CD4-positive, alpha-beta T cell treated with Interferon gamma for 1 hour (primary cell): ENCODE measurements at places on chromosomes 2 and 18.

GRCh38 chr2:30421604-30422443 is 25.2 kb upstream of the LCLAT1 start:
- DNase-seq = peak; percentile 12

- no peak for DNase-seq
These were observed 25.8 kb downstream of the PLEKHA3 start for GRCh38 chr2:178506101-178506500.

DNA sequence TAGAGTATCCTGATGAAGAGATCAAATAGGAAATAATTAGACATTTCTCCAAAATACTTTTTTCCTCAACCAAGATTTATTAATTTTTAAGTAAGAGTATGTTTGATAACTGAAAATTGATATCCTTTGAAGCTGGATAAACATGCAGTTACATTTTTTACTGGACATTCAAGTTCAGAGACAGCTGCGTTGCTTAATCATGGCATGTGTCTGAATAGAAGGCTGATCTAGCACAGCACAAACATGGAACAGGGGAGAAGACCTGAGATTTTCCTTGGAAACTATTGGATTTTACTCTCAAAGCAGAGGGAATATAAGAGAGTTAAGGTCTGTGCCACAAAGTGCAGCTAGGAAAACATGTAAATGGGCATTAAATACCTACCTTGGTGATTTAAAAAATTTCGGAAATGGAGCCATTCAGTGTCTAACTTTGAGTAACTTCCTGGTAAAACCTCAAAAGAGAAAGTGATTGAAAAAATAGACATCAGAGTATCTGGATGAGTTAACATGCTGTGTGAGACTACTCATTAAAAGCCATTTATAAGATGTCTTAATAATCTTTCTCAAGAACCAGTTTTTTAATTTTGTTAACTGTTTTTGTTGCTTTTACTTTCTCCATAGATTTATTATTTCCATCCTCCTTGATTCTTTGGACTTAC is 31.8 kb downstream of the CRIM1 start:
- DNase-seq = no peak

DNA sequence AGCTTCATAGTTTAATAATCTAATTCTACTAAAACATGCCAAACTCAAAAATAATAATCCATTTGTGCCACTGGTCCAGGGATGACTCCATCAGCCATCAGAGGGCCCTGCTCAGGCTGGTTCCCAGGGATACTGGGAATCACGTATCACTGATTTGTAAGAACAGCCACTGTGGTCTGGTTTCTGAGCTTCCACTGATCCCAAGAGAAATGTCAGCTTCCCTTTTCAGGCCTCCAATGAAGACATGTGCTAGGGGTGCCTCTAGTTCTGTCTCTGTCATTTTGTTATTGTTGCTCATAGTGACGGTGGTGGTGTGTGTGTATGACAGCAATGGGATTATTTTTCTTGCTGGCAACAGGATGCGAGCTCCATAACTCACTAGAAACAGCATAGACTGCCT is 83.2 kb downstream of the CELF4 start:
- DNase-seq = no peak

DNA sequence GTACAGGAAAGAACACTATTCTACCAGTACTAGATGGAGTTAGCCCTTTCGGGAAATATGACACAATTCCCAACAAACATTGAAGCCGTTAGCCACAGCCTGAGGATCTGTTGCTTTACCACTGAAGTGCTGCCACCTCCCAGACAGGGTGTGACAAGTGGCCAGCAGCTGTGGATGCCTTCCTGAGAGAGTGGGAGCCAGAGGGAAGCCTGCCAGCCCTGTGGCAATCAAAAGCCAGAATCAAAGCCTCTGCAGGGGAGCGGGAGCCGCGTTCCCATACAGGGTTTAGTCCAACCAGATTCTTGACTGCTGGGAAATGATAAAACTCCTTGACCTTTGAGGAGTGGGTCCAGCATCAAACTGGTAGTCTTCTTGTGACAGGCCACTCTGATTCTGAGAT is 38.0 kb downstream of the SLC4A1AP start:
- no peak for DNase-seq

GRCh38 chr2:221818616-221819320 is 246.7 kb upstream of the EPHA4 start:
- DNase-seq = no peak

GRCh38 chr18:59479776-59480175 is 120.7 kb upstream of the LMAN1 start:
- DNase-seq = no peak

GRCh38 chr2:225670111-225670974 is 270.8 kb downstream of the NYAP2 start:
- no peak for DNase-seq

DNA sequence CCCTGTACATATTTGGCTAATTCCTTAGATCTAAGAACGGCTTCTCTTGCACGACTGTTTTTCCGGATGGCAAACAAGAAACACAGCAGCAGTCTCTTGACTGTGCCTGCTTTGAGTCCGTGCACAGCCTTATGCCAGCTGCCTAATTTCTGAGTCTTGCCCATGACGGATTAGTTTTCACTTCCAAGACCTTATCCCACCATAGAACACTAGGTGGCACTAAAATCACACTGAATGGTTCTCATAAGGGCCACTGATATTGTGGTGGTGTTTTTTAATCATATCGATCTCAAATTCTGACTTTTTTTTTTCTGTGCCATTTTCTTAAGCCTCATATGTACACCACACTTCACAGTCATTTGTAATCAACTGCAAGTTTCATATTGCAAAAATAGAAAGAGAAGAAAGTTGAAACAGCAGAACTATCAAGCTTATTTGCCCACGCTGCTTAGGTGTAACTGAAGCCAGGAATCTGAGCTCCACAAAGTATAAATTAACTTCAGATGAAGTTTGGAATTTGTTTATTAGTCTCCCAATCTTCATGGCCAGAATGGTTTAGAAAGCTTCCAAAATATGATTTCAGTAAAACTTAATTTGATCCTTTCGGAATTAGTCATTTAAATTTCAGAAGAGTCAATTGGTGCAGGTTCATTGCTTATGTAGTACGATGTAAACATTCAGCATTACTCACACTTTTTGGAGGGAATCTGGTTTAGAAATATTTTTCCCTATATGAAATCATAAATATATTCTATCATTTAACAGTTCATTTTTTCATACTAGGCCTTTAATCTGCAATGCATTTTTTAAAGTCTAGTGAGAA is 45.5 kb upstream of the SCN7A start:
- no peak for DNase-seq

DNA sequence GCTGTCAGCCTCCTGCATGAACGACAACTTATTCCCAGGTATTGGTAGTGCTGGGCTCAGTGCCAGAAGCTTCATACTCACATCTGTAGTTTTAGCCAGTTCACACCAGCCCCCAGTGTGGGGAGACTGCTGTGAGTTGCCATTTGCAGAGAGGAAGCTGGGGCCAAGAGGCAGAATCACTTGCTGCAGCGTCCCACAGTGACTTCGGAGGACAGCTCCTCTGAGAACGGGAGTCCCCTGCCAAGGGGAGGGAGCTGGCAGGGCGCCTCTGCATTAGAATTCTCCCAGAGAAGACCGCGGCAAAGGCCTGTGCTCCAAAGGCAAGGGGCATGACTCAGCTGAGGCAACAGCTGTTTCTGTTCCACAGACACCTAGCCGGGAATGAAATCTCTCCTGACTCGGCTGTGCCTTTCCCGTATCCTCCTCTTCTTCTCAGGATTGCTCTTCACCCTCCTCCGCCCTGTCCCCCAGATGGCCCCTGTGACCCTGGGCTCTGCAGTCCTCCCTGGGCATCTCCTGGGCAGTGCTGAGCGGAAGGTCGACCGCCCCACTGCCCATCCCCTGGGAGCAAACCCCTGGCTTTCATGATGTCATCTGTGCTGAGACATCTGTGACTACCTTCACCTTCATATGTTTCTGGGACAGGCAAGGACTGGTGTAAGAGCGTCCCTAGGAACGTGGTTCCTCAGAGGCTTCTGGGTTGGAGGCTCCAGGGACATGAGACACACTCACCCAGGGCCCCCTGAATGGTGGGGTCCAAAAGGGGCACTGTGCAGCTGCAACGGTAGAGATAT is 18.0 kb downstream of the MAL start:
- DNase-seq = no peak

GRCh38 chr2:240149943-240150784 is 9.7 kb upstream of the OTOS start:
- DNase-seq = no peak

GRCh38 chr2:155393406-155393805 is 694.9 kb downstream of the KCNJ3 start:
- no peak for DNase-seq

- DNase-seq = no peak
These were observed 119.3 kb upstream of the SIX2 start for GRCh38 chr2:45128580-45128997.

- DNase-seq = peak; percentile 82
These were observed 157.0 kb downstream of the LDLRAD4 start for GRCh38 chr18:13375302-13376255.

- no peak for DNase-seq
These were observed 85.6 kb downstream of the INPP5D start for GRCh38 chr2:233145726-233146125.

DNA sequence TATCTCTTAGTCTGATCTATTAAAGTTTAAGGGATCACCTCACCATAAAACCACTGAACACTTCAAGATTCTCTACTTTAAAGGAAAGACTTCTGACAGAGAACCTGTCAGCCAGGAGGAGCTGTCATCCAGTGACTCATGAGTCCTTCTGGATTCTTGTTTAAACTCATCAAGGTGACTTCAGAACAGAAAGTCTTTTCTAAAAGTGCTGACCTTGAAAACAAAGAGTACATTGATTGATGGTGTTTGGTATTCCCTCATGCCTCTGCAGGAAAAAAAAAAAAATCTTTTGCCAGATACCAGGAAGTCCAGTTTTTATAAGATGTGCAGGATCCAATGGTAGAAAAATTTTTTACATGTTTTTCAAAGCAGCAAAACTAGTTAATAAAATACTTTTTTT is 12.3 kb downstream of the DSG2 start:
- DNase-seq = no peak

GRCh38 chr2:23850564-23851256 is 76.2 kb downstream of the ATAD2B start:
- DNase-seq = no peak

- no peak for DNase-seq
These were observed 217.6 kb downstream of the ATAD2B start for GRCh38 chr2:23709311-23709710.

- no peak for DNase-seq
These were observed 162.6 kb downstream of the PDE11A start for GRCh38 chr2:177909962-177910361.

GRCh38 chr18:58579561-58580047 is 49.3 kb downstream of the ALPK2 start:
- DNase-seq = no peak

DNA sequence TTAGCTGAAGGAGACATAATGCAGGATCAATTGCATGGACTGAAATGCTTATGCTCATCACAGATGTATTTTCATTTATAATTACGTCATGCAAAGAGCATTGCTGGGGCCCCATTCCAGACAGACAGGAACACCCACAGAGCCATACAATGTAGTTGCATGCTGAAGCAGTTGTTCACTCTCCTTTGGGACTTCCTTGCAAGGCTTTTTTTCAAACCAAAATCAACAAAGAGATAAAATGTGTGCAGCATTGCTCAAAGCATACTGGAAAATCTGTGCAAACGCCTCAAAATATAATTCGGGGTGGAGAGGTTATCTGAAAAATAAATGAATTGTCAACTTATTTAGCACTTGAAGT is 463.2 kb downstream of the CDH2 start:
- no peak for DNase-seq

DNA sequence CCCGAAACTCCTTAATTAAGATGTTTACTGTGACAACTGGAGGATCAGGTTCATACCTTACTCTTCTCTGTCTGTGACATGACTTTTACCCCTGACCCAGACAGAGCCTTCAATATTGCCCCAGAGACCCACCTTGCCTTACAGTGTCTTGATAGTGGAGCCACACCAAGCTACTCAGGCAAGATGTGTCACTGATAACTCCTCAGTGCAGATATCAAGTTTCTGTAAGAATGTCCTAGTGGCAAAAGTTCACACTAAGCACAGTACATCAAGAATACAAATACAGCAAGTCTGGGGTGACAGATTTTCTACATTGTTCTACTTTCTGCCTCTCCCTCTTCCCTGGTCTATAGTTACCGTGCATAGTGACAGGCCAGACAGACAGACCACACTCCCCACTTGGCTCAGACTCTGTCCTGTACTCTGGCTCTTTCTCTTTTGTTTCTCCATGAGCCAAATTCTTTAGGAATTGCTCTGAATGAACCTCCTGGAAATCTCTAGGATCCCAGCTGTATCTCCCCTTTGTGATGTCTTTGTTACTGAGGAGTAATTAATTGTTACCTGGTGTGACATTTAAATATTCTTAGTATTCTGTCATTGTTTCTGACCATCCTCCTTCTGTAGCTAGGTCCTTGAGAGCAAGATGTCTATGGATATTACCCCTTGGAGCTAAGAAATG is 24.1 kb upstream of the APOB start:
- DNase-seq = no peak

DNA sequence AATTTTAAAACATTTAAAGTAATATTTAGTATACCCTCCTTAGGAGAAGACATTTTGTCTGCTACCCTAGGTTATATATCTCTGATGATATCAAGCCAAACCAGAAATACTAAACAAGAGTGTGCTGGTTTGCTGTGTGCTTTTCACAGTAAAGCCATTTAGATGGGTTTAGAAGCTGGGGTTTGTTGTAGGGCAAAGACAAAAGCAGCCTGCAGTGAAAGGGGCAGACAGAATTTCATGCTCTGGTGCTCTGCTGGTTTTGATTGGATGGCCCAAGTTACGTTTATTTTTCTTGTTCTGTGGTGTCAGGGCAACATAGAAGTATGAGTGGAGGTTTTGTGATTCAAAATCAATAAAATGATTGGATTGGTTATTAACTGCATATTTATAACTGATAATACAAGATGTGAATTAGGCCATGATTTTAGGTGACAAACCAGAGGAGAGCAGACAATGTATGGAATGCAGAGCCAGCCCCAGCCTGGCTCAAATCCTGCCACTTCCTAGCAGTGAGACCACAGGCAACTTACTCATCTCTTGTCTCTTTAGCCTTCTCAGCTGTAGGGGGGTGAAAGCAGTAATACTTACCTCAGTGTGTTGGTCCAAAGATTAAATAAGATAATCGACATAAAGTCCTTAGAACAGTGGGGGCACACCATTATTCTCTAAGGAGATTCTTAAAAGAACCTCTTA is 30.9 kb upstream of the IER3IP1 start:
- DNase-seq = no peak

GRCh38 chr18:79476031-79476917 is 80.5 kb downstream of the NFATC1 start:
- DNase-seq = no peak
